GM12892 (cell line): ENCODE measurements at places on chromosomes 7 and 10.
A peak's percentile ranks its signal among the peaks of the same experiment; 100 is the strongest.

GRCh38 chr10:90111671-90112070 is 410.3 kb downstream of the KIF20B start:
- no peak for DNase-seq

- DNase-seq, result no peak
Measured at GRCh38 chr7:114081606-114082425, 163.0 kb upstream of the PPP1R3A start.

DNA sequence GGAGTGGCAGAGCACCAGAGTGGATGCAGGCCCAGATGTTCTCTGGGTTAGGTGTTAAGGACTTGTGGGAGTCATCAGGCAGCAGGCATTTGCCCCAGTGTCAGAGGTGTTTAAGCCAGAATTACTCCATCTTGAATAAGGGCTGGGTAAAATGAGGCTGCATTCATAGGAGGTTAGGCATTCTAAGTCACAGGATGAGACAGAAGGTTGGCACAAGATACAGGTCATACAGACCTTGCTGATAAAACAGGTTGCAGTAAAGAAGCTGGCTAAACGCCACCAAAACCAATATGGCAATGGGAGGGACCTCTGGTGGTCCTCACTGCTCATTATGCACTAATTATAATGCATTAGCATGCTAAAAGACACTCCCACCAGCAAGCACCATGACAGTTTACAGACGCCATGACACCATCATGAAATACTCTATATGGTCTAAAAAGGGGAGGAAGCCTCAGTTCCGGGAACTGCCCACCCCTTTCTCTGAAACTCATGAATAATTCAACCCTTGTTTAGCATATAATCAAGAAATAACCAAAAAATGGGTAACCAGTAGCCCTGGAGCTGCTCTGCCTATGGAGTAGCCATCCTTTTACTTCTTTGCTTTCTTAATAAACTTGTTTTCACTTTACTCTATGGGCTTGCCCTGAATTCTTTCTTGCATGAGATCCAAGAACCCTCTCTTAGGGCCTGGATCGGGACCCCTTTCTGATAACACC is 882 bp upstream of the LRRC61 start:
- DNase-seq, result no peak

GRCh38 chr10:44993226-44993921 is 7.3 kb upstream of the ZNF22 start:
- no peak for DNase-seq

DNA sequence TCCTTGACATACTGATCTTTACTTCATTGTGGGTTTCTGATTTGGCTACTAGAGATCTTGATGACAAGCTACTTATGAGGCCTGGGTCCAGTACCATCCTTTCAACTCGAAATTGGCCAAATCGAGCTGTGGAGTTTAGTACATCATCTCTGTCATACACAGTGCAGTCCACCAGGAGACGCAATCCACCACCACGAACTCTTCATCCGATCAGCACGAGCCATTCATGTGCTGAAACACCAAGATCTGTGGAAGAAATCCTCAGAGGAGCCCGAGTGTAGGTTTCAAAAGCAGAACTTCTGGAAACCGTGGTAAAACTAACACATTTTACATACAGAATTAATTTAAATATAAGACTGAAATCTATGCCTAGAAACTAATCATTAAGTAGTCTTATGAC is 14.2 kb downstream of the DNAJC9 start:
- no peak for DNase-seq

DNA sequence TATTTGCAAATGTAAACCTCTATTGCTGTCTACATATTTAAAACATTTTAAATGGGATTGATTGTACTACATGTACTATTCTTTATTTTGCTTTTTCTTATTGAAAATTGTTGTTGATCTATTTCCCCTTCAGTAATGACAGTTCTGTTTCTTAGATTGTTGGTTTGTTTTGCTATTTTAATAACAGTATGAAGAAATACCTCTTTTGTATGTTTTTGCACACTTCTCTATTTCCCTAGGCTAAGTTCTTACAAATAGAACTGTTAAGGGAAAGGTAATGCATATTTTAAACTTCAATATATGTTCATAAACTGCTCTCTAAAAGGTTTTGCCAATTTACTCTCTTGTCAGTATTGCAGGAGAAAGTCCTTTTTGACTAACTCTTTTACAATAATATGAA is 195.0 kb upstream of the PRPS1L1 start:
- DNase-seq, result no peak

- DNase-seq, result peak; percentile 31
Measured at GRCh38 chr7:156780724-156781455, 112.1 kb downstream of the LMBR1 start.

- DNase-seq, result no peak
Measured at GRCh38 chr7:130593033-130593432, 75.5 kb downstream of the COPG2 start.

DNA sequence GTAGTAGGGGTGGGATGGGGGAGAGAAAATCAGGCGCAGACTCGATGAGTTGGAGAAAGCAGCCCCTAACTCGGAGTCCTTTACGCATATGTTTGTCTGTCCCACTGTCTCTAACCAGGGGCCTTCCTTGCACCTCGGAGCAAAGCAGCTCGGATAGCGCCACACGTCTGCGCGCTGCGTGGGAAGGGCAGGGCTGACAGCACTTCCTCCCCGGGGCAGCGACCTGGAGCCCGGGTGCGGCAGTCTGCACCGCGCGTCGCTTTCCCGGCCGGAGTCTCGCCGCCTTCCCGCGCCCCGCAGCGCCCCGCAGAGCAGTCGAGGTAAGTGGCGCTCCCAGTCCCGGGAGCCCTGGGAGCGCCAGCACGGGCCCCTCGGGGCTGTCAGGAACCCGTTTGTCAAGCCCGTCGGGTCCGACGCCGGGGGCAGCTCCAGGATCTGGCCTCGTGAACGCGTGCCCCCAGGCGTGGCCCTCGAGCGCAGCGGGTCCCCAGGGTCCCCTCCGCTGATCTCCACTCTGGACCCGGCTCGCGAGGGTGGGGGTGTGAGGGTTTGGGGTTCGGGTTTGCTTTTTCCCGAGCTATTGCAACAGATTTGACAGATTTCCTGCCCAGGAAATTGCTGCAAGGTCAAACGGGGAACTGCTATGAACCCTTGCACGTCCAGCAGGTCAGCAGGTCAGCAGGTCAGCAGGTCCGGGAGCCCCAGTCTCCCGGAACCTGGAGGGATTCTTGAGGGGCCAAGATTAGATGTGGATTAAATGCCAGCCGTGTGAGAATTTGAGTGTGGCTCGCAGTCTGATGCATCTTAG is 597 bp downstream of the APBB1IP start:
- peak; percentile 49 for DNase-seq

DNA sequence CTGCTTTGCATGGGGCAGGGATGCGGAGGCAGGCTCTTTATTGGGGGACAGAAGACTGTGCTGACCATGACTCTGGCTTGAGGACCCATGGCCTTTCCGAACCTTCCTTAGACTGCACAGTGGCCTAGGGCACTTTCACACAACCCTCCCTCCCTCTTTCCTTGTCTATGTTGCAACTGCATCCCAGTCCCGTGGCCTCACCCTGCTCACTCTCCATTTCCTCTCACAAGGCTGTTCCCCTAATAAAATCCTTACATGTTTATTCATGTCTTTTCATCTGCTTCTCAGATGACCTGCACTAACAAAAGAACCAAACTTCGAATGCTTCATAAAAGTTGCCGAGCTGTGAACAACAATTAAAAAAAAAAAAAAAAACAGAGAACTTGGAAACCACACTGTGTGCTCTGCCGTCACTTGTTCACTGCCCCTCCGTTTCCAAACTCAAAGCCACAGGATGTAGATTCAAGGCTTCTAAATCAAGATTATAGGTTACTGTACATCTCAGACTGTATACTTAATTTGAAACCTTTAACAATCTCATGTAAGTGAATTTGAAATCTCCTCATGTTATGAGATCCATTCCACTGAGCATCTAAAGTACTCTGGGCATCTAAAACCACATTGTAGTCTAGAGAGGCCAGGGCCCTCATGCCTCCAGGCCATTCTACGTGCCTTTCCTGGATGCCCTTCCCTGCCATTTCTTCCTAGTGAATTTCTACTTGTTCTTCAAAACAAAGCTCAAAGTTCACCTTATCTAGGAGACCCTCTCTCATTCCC is 265.9 kb downstream of the SNX13 start:
- DNase-seq, result no peak

DNA sequence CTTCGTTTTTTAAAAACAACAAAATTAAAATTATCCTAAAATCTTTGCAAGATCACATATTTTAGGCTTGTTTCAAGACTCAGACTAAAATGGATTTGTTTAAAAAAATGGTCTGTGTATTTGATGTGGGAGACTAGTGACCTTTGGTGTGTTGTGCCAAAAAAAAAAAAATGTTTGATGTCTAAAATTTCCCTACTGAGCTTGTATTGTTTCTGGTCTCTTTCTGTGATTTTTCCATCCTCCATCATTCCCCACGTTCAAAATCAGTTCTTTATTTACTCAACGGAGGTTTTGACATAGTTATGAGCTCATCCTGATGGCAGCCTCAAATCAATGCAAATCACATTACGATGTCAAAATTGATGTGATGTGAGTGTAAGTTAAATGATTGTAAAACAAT is 326.2 kb downstream of the RNLS start:
- no peak for DNase-seq

DNA sequence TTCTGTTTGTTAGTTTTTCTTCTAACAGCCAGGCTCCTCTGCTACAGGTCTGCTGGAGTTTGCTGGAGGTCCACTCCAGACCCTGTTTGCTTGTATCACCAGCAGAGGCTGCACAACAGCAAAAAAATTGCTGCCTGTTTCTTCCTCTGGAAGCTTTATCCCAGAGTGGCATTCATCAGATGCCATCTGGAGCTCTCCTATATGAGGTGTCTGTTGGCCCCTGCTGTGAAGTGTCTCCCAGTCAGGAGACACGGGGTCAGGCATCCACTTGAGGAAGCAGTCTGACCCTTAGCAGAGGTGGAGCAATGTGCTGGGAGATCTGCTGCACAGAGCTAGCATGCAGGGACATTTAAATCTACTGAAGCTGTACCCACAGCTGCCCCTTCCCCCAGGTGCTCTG is 26.7 kb upstream of the CROT start:
- DNase-seq, result no peak

- DNase-seq, result peak; percentile 66
Measured at GRCh38 chr10:72274730-72275350, 1.1 kb downstream of the DDIT4 start.

- DNase-seq, result no peak
Measured at GRCh38 chr10:6978187-6978627, 398.1 kb upstream of the PRKCQ start.

GRCh38 chr7:107085180-107085579 is 40.7 kb downstream of the PRKAR2B start:
- DNase-seq, result no peak

DNA sequence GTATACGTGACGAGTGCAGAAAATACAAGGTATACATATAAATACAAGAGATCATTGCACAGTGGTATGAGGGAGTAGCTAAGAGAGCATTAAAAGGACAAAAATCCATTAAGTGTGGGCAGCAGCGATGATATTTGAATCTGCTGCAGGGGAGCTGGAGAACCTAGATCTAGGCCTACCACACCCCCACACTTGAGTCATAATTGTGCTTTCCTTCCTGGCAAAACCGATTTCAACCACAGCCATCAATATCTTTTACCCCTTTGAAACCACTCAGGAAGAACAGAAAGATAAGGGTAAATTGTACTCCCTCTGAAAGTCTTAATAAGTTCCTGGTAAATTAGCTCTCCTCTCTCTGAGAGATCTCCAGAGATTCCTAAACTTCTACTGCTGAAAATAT is 345.0 kb downstream of the SORCS1 start:
- DNase-seq, result no peak

DNA sequence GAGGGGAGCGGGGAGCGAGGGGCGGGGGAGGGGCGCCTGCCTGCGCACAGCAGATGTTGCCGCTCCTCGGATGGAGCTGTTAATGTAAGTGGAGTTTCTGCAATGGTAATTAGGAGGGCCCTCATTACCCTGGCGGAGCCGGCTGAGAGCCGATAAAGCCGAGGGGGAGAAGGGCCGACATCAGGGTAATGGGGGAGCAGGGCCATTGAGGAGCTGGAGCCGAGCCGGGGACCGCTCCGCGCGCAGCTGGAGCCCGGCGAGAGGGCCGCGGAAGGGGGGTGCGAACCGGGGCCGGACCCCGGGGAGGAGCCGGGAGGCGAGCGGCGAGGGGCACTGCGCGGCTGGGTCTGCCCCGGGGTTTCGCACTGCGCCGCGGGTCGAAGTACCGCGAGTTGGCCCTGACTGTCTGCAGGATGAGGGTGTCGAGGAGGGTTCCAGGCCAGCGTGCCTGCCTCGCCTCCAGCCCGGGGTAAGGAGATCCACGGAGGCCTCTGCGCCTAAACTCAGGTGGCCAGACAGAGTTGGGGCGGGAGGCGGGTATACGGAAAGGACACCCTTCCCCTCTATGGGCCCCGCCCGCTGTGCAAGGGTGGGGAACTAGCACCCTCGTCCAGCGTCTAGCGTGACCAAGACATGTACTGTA is 55.0 kb upstream of the LBX1 start:
- DNase-seq, result no peak

DNA sequence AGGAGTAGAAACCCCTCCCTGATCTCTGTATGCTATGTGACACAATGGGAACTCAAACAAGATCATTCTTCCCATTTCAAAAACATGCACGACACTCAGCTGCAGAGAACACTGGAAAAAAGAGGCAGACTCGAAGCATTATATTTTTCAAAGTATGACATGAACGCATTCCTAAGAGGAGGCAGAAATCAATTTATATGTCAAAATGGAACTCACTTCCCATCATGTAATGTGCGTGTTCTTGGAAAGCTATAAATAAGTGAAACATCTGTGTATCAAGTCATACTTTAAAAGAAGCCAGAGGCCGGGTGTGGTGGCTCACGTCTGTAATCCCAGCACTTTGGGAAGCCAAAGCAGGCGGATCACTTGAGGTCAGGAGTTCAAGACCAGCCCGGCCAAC is 142.7 kb downstream of the ICA1 start:
- no peak for DNase-seq

- no peak for DNase-seq
Measured at GRCh38 chr7:53350241-53350640, 314.8 kb downstream of the POM121L12 start.

- DNase-seq, result peak; percentile 28
Measured at GRCh38 chr10:34814913-34815184, 247 bp downstream of the PARD3 start.

GRCh38 chr7:240146-240676 is 47.8 kb downstream of the FAM20C start:
- DNase-seq, result no peak

DNA sequence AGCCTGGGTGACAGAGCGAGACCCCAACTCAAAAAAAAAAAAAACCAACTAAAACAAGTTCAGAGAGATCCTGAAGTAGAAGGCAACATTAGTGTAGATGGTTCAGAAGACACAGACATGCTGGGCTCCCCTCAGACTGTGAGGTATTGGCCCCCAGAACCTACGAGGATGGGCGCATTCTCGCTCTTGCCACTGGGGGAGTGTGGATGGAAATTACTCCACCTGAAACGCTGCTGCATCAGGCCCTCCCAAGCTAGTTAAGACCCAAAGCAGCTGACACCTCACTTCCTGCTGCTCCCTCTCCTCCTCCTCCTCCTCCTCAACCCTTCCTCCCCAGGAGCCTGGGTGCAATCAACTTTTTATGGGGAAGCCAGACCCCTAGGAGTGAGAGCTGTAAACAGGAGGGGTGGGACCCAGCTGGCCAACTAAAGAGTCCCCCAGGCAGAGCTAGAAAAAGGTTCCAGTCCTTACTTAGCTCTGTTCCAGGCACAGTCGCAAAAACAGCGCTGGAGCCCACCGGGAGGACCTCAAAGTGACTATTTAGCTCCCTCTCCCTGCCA is 7.4 kb downstream of the SH3PXD2A start:
- DNase-seq, result no peak

- no peak for DNase-seq
Measured at GRCh38 chr7:78006063-78006755, 207.6 kb downstream of the PHTF2 start.

- no peak for DNase-seq
Measured at GRCh38 chr7:132059141-132059540, 502.7 kb upstream of the PODXL start.

- no peak for DNase-seq
Measured at GRCh38 chr7:50121286-50121685, 28.2 kb upstream of the ZPBP start.
